ENCODE measurements at places on chromosomes 1 and 21.

DNA sequence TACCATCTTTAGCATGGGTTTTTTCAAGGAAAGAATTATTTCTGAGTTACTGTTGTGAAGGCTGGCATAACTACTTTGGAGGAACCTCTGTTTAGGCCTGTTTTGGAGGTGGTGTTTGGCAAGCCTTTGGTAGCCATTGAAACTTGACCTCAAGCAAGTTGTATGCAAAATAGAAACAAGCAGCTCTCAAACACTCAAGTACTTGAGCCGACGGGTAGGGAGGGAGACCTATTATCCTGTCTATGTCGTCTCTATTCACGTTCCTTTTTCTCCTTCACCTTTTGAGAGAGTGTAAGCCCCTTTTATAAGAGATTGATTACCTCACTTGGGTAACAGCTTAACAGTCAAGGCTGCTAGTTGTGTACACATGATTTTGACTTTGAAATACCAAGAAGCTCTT lies 878.3 kb upstream of the CXADR start:
- no peak for DNase-seq

GRCh38 chr1:114134518-114134917 lies 19.2 kb downstream of the SYT6 start:
- DNase-seq: no peak

DNA sequence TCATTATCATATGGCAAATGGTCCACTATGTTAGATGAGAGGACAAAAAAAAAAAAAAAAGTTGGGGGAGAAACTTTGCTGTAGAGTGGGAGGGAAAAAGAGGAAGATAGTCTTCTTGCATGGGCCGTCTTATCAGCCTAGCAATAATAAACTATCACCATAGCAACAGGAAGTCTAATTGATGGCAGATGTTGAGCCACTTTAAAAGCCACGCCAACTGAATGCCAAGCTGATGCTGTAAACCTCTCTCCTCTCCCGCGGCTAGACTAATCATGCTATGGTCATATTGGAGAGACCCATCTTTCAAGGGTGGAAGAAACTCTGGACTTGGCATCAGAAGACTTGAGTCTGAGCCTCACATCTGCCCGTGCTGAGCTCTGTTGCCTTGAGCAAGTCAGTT lies 122.2 kb upstream of the HOOK1 start:
- DNase-seq: peak; percentile 15

DNA sequence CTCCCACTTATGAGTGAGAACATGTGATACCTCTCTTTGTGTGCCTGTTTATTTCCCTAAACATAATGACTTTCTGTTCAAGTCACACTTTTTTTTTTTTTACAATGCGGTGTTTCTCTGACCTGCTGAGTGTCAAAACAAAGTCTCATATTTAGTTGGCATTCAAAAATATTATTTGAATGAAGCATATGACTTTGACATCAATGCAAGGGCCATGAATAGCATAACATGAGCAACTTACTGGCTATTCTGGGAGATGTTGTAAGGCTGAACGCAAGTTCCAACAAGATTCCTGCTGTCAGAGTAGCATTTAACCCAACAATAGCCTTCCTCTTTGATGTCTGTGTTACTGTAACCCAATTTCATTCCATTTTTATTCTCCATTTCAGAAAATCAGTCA lies 2.0 kb upstream of the KRTAP19-1 start:
- DNase-seq: no peak

DNA sequence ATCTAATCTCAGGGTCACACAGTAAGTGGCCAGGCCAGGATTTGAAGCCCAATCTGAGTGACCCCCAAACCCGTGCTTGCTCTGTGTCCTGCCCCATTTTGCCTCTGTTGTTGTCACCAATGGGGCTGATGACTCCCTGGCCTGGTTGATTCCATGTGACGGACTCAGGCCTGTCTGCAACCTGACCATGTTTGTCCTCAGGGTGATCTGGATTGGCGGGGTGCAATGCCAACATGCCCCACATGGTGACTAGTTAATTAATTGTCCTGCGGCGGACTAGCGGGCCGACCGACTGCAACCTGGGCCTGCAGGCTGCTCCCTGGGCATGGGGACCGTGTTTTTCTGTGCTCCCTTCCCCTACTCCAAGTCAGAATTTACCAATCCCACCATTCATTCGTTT lies 256.3 kb downstream of the MATN1 start:
- DNase-seq: no peak

DNA sequence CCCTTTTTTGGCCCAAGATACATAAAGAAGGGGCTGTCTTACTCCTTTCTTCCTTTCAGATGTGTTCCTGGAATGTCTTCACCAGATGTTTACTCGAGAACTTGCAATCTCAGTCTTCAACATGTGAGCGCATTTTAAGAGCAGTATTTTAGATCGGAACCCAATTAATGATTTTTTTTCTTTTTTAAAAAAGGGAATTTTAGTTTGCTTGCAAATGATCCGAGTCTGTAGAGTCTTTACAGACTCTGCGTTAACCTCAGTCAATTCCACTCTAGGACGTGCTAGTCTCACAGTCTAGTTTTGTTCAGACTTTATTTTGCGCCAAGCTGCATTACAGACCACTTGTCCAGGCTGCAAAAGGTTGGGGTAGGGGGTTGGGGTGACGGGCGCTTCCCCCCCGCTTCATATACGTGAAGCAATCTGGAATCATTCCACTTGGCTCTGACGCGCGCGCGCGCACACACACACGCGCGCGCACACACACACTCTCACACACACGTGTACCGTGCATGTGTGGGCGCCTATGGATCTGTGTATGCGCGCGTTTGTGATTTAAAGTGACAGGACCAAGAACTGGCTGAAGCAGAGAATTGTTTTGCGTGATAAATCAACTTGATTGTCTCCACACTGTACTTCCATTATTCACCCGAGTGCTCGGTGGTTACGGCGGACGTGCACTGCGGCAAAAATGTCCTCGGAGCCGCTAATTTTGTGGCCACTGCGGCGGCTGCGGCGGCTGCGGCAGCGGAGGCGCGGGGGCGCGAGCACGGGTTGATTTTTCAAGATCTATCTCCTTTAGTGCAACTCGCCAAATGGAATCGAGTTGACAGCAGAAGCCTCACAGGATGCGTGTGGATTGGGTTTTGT lies 25.6 kb upstream of the NFIA start:
- peak; percentile 47 for DNase-seq

GRCh38 chr1:105793536-105794146 lies 1262.8 kb upstream of the PRMT6 start:
- DNase-seq: no peak

DNA sequence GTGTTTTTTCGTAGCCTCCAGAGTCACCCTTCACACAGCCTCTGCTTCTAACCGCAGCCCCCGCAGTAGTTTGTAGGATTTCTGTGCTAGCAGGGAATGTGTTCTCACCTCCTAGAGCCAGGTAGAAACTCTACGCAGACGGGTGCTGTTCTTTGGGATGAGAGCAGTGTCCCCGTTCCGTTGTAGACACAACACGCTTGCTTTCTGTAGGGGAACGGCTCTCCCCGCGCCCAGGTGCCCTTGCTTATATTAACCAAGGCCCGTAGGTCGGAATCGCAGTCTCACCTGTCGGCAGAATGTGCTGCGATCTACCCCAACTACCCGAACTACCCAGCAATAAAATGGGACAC lies 111.8 kb upstream of the NBPF11 start:
- DNase-seq: peak; percentile 21

DNA sequence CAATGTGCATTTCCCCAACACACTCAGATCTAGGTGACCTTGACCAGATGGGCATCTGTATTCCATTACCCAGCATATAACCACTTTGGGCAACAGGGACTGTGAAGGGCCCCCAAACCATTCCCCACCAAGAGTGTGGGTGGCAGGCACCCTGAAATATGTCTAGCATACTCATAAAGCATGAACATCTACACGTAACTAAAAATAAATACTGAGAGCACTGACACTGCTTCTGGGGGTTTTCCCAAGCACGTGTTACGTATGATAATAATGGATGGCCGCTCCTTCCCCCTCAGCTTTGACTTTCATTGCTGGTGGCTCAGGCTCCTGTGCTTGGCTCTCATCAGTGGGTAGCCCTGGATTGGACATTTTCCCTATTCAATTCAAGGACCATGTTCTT lies 39.1 kb downstream of the IGSF3 start:
- DNase-seq: no peak

- DNase-seq: no peak
Observed at GRCh38 chr1:223031733-223032601, 111.1 kb downstream of the TLR5 start.

DNA sequence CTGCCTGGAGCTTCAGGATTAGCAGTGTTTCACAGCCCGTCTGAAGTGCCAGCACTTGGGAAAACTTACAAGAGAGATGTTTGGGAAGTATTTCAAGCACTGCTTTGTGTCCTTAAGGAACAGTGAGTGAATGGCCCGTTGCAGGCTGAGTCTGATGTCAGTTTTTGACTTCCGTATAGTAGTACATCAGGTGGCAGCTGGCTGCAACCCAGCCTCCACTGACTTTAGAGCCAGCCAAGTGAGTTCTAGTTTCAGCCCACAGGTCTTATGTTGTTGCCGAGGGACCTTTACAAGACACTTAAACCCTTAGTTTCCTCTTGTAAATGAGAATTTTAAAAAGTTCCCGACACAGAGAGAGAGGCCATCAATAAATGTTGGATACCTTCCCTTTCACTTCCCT lies 35.0 kb downstream of the UCK2 start:
- no peak for DNase-seq

DNA sequence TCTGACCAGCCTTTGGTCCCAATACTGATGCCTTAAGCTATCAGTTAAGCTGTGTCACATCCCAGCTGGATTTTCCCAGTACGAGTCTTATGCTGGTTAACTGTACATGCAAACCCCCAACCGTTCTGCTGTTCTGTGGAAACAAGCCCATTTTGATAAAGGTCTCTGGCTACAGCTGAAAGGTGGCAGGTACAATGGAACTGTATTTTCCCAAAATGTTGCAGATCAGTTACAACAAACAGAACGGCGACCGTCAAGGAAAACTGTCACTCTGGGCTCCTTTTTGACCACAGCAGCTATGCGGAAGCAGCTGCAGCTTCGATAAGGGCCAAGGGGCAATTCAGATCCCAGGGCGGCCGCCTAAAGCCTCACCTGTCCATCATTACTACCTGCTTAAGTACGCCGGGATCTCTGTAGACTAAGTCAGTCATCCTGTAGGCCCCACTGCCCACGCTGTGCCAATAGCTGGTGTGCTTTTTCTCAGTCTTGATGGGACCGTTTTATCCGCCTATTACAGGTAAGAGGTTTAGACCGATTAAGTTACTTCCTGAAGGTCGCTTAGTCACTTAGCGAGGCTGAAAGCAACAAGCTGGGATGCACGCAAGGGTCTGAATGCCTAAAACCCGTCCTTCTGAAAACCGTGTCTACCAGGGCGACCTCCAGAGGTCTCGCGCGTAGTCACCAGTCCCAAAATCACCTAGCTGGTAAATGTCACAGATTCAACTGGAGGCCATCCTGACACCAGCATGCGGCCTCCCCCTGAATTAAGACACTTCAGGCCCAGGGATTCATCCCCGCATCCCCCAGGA lies 11.1 kb upstream of the RAB42 start:
- peak; percentile 66 for DNase-seq

DNA sequence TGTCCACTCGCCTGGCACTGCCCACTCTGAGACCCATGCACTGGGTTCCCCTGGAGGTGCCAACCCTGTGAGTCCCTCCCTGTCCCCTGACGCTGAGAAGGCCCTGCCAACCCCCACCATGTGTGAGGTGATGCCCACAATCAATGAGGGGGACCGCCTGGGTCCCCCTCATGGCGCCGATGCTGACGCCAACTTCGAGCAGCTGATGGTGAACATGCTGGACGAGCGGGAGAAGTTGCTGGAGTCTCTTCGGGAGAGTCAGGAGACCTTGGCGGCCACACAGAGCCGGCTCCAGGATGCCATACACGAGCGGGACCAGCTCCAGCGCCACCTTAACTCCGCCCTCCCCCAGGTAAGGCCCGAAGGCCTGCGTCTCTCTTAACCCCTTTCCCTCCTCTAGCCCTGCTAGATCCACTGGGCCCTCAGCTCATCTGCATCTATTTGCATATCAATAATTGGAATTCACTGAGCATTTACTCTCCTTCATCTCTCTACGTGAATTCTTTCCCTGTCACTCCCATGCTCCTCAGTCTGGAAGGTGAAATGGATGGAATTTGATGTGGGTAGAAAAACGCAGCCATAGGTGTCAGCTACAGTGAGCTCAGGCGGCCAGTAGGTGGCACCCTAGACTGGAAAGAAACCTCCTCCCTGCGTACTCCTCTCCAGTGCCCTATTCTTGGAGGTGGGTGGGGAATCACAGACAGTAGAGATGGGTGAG lies 12.8 kb downstream of the PPFIA4 start:
- DNase-seq: peak; percentile 62

- DNase-seq: no peak
Observed at GRCh38 chr1:68093737-68094136, 43.3 kb upstream of the DIRAS3 start.

DNA sequence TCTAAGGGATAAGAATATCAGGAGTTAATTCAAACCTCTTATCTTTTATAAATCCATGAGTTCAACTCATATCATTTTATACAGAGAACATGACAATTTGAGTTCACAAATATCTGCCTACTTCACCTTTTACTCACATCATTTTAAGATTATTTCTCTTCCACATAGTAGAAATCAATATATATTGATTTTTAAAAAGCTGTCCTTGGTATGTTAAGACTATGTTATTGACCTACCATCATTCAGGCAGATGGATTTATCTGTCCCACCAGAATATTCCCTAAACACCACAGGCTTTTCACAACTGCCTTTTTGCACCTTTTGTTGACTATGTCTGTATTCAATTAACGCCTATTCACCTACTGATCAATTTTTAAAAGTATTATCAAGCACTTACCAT lies 13.5 kb downstream of the DRAM2 start:
- DNase-seq: no peak

DNA sequence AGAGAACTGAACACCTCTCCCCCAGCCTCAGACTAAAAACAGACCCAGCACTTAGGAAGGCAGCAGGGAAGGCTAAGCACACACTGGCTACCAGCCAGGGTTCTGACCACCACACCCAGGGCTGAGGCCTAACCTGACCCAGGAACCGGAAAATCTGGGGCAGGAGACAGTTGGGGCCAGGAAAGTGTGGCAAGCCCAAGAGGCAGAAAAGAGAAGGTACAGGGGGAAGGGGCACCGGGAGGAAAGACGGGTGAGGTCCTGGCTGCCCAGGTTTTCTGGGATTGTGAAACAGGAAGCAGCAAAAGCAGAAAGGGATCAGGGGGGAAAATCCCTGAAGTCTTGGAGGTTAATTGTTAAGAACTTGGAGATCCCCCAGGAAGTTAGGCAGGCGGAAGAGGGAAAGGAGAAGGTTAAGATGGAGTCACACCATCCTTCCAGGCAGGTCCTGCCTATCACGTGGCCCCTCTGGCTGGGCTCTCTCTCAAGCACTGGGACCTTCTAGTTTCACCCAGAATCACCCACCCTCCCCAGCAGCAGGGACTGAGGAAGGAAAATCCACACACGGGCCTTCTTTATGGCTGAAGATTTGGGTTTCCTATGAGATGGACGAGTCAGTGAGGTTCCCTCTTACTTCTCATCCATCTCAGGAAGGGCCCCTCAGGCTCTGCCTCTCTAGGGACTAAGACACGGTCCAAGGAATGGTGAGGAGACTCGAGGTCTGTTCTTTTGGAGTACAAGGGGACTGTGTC lies 2.6 kb downstream of the HDGF start:
- no peak for DNase-seq

GRCh38 chr1:197145446-197146024 lies 934 bp downstream of the ASPM start:
- no peak for DNase-seq

- no peak for DNase-seq
Observed at GRCh38 chr21:33364830-33365229, 38.4 kb upstream of the IFNGR2 start.

GRCh38 chr1:26028490-26028980 lies 7.0 kb downstream of the EXTL1 start:
- no peak for DNase-seq

All from CD4-positive, alpha-beta T cell treated with Interleukin-21 for 1 hour (primary cell).